CD4-positive, alpha-beta T cell treated with Interleukin-4 for 4 hours (primary cell): ENCODE measurements at places on chromosomes 16 and 17.

DNA sequence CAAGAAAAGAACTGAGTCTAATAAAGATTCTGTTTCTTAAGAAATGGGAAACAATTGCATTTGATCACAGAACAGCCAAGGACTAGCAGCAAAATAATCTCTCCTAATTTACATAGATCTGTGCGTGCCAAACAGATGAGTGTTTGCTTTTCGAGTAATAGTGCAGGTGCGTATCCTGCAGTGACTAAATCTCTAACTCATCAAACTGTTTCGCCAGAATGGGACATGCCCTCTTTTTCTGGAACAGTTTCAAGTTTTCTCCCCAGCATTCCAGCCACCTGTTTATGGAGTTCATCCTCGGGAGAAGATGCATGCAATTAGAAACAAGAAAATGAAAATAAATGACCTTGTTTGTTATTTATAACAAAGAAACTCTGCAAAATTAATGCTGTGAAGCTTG is 5.7 kb upstream of the TOX3 start:
- no peak for DNase-seq

- DNase-seq = no peak
These were observed 395.0 kb downstream of the CDH13 start for GRCh38 chr16:83021746-83022145.

GRCh38 chr16:31916056-31916488 is 42.5 kb downstream of the ZNF267 start:
- no peak for DNase-seq

- no peak for DNase-seq
These were observed 33.0 kb upstream of the CCR7 start for GRCh38 chr17:40598301-40598618.

DNA sequence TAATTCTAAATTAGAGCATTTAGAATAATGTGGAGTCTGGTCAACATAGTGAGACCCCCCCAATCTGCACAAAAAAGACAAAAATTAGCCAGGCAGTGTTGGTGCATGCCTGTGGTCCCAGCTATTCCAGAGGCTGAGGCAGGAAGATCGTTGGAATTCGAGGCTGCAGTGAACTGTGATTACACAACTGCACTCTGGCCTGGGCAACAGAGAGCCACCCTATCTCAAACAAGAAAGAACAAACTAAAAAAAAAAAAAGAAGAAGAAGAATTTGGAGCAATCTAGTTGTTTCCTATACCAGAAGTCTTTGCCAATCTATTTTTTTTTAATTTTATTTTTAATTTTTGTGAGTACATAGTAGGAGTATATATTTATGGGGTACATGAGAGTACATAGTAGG is 6.0 kb downstream of the CETP start:
- no peak for DNase-seq

- no peak for DNase-seq
These were observed 42.4 kb upstream of the LONP2 start for GRCh38 chr16:48201515-48202201.

DNA sequence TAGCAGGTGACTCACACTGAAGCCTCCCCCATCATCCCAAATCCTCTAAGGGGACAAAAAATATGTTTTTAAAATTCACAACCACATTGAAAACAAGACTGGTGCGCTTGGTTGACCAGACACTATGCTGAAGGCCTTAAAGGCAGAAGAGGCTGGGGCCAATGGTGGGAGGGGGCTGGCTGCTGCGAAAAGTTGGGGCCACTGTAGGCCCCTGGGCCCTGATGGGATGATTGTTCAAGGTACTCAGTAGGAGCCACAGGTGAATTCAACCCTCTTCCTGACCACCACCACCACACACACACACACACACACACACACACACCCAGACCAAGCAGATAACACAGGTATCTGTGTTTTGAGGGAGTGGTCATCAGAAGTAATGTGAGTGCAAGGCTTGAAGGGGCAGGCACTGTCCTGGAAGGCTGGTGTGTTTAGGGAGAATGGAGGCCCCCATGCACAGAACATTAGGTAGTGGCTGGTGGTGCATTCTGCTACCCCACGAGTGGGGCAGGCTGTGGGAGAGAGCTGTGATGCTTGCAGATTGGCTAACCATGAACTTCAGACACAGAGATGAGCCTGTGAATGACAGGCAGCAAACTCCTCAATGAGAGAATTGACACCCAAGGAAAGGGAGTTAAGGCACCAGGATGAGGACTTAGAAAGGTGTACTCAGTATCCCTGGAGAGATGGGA is 55.0 kb downstream of the NT5M start:
- no peak for DNase-seq

DNA sequence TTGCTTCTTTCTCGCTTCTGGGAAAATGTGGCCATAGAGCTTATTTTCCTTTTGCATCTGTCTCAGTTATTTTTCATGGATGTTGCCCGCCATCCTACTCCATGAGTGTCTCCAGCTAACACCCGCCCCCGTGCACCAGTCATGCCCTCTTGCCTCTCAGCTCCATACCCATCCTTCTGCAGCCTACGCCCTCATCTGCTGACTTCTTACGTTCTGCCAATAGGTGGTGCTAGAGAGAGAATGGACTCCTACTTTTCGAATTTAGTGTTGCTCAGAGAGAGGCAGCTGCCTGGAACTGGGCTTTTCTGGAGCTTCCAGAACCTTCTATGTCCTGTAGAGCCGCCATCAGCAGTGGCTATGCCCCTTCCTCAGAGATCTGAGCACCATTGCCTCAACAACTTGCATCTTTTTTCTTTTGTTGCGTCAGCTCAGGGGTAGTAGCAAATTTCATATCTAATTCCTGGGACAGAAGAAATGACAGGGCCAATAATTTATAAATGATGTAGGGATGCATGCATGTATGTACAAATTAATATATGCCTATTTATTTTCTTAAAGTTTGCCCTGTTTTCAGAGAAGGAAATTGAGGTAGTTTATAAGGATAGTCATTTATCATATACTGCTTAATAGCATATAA is 119.7 kb upstream of the MYOCD start:
- no peak for DNase-seq

DNA sequence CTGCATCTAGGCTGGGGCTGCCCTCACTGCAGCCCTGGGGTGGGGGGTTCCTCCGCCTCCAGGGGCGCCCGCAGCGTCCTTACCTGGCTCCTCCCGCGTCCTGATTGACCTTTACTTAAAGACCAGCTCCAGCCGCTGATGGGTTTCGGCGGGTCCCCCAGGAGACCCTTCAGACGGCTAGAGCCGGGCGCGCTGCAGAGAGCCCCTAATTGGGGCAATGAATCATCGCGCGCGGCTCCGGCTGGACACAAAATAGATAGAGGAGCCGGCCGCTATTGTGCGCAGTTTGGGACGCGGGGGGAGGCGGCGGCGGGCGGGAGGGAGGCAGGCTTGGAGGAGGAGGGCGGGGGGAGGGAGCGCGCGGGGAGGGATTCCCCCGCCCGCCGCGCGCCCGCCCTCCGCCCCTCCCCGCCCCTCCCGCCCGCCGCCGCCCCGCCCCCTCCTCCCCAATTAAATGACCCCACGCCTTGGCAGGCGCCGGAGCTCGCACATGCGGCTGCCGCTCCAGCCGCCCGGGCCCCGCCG is 56.5 kb upstream of the CIBAR2 start:
- no peak for DNase-seq

- DNase-seq = no peak
These were observed 1.0 kb downstream of the MYLK3 start for GRCh38 chr16:46746821-46747776.

- no peak for DNase-seq
These were observed 41.9 kb upstream of the NSRP1 start for GRCh38 chr17:30074730-30075129.

DNA sequence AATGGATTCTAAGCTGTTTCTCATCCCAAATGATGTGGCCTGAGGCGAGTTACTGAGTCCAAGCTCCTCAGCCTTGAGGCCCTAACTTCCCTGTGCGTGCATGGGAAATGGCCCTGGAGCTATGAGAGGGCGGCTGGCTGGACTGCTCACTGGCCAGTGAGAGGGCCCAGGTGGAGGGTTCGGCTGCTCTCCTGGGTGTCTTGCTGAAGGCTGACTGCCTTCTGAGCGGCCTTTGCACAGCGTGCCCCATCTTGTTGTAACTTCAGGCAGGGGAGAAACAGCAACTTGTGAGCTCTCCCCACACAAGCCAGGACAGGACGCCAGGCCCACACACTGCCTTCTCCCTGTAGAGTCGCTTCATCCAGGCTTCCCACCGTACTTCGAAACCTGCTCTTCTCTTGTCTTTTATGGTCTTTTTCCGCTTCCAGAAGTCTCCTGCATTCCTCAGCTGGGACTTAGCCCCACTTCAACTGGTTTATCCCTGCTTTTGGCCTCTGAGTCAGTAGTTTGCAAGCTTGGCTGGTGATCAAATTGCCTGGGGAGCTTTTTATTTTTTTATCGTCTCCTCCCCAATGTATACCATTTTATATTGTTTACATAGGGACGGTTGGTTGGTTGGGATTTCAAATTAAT is 13.3 kb downstream of the CDH3 start:
- DNase-seq = no peak

- DNase-seq = no peak
These were observed 1.0 kb upstream of the MPDU1 start for GRCh38 chr17:7582396-7583252.

GRCh38 chr16:16075488-16076422 is 126.3 kb downstream of the ABCC1 start:
- DNase-seq = peak; percentile 3

GRCh38 chr17:56727876-56728617 is 105.7 kb downstream of the C17orf67 start:
- no peak for DNase-seq

- DNase-seq = no peak
These were observed 2.3 kb downstream of the ARL4D start for GRCh38 chr17:43400943-43401717.

GRCh38 chr17:74192950-74193781 is 10.3 kb upstream of the RPL38 start:
- no peak for DNase-seq

DNA sequence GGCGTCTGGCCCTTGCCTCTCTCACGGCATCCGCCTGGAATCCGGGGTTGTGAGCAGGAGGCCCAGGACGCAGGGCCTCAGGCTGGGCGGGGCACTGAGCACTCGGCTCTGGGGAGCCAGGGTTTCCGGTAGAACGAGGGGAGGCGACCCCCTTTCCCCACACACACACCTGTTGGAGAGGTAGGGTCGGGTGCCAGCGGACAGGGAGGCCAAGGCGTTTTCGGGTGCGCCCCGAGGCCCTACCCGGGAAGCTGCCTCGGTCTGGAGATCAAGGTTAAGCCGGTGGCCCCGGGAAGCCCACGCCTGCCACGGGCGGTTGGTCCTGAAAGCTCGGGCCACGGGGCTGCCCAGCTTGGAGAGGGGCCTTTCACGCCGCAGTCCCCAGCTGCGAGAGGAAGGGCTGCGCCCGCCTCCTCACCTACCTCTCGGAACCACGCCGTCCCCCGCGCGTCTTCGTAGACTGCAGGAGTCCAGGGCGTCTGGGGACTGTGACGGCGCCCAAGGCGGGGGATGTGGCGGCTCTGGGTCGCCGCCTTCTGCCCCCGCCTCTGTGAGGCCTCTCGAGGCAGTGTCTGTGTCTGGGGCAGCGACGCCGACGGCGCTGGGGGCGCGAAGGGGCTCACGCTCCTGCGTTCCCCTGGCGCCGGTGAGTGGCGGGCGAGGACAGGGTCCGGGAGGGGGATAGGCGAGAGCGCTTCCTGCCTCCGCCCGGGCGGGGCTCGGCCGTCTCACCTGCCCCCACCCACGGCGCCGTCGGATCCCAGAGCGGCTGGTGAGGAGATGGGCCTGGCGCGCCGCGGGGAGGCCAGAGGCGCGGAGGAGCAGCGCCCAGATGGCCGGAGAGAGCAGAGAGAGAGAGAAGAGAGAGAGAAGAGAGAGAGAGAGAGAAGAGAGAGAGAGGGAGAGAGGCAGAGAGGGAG is 20.3 kb upstream of the HOXB9 start:
- DNase-seq = peak; percentile 21

DNA sequence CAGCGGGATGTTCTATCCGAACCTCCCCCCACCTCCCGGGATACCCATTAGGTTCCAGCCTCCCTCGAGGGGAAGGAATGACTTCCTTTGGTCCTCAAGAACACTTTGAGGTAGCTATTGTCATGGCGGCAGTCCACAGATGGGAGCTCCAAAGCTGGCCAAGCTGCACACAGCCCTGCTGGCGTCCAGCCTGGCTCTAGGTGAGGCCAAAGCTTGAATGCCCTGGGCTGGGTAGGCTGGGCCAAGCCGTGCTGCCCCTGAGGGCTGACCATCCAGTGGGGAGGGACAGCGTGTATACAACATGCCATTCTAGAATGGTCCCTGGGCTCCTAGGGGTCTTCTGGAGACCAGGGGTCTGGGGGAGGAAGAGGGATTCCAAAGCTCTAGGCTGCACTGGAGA is 43.5 kb downstream of the PEMT start:
- DNase-seq = no peak

DNA sequence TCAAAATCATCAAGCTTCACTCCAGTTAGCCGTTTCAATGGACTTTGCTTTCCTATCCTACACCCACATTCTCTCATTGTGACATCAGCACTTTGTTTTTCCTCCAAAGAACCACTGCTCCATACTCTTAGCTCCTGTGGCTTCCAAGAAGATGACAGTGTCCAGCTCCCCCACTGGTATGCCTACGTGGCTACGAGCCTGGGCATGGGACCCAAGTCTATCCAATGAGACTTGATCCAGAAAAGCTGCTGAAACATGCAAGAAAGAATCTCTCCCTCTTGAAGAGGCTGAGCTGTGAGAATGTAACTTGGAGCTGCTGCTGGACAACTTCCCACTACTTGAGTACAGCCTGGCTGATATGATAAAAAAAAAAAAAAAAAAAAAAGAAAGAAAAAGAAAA is 9.4 kb downstream of the TOX3 start:
- no peak for DNase-seq

DNA sequence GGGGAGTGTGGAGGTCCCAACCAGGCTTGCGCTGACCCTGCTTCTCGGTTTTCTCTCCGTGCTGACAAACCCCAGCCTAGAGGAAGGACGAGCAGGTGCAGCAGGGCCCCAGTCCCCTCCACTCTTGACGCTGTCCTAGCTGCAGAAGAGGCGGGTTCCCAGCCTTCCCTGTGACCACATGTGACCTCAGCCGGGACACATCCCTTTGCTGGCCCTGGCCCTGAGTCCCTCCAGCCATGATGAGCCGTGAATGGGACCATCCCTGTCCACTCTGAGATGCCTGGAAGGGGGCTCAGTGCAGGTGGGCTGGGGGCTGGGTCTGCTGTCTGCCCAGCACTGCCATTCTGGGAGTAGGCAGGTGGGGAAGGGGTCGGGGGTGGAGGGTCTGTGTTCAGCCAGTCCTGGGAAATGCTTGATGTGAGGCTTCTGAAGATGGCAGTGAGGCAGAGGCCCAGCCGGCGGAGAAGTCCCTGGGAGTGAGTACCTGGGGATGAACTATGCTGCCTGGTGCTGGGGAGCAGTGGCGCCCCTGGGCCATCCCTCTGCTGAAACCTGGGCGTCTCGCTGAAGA is 1.9 kb upstream of the TUBB3 start:
- no peak for DNase-seq
